ENCODE measurements at places on chromosomes 3 and 15. TPM values are rescaled to one million over a fixed set of nuclear protein-coding genes. Genes with fewer than 3 reads are reported as not detected.

Gene PCLAF
- total RNA-seq, result not detected

Gene TUSC7
- not detected for total RNA-seq

Gene STAC
- 0.19 TPM for total RNA-seq

Gene COL6A6
- 0.26 TPM for total RNA-seq

Gene CCR1
- total RNA-seq, result 1.7 TPM

Gene SCAANT1
- total RNA-seq, result not detected

Gene CACNA2D2
- total RNA-seq, result 0.56 TPM

GRCh38 chr15:88896333-88897033, 1.1 kb upstream of the HAPLN3 start:
- no peak for DNase-seq

DNA sequence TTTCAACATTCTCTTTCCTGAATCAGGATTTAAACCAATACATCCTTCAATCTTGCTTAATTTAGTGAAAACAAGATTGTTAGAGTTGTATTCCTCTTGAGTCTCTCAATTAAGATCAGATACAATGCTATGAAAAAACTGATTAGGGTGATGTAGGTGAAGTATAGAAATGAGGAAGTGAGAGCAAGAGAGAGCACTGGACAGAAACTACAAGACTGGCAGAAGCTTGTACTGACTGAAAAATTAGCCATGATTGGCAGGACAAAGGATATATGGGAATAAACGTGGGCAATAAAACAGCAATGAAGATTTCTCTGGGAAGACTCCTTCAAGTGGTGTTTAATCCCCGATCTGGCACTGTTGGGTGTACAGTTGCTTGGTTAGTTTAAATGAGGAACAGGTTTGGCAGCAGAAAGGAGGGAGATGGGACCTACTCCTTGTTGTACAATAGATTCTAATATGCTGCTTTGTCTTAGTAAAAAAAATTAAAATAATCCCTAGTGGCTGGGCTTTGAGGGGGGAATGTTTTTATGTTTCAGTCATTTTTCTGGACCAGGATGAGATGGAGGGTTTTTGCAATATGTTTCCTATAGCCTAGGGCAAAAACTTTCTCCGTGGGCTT, 252.7 kb downstream of the SLC9A9 start:
- no peak for DNase-seq

DNA sequence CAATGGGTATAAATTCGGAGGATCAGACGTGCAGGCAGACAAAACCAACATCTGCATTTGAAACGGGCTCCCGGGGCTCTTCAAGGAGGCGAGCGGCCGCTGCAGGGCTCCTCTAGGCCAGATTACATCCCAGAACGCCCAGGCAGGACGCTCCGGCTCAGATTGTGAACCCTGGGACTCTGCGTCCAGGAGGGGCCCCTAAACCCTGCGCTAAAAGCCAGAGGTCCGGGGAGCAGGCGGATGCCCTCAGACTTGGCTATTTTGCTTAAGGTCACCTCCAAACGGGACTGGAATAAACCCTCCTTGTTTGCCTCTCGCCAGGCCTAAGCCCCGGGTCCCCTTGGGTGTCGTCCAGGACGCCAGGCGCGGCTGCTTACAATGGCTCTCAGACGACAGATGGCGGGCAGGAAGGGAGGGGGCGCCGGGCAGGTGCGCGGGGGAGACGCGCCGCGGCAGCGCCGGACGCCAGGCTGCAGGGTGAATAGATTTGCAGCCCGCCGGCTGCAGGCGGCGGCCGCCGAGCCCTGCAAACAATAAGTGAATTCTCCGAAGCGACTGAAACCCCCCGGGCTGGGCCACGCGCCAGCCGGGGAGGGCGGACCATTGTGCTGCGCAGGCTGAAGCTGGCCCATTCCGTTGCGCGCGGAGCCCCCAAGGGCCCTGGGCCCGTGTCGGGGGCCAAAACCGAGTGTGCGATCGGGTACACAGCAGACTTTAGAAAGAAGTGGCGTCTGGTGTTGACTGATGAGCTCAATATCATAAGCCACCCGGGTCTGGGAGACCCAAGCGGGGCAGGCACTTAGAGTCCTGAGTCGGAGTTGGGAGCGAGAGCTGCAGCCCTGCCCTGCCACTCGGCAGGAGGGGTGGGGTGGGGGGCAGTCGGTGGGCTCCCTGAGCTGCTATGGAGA, 32.3 kb upstream of the AMOTL2 start:
- peak; percentile 49 for DNase-seq

GRCh38 chr3:17290894-17291293, 406.1 kb downstream of the PLCL2 start:
- peak; percentile 16 for DNase-seq

- no peak for DNase-seq
These were observed 4.3 kb upstream of the CCR8 start for GRCh38 chr3:39325236-39325635.

DNA sequence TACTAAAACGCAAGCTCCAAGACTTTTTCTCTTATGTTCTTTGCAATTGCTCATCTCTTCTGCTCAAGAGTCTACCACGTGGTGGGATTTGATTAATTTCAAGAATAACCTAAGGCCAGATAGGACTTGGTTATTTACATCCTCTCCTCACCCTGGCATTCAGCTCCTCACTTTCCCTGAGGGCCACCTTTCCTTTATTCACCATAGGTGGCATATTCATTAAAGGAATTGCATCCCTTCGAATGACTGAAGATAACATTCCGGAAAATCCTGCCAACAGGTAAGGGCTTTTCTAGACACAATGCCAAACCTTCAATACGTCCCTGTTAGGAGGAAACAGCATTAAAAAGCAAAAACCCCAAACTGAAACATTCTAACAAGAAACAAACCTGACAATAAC, 220.0 kb upstream of the KBTBD8 start:
- DNase-seq, result no peak

GRCh38 chr15:58632789-58633188, 116.7 kb downstream of the ADAM10 start:
- no peak for DNase-seq

DNA sequence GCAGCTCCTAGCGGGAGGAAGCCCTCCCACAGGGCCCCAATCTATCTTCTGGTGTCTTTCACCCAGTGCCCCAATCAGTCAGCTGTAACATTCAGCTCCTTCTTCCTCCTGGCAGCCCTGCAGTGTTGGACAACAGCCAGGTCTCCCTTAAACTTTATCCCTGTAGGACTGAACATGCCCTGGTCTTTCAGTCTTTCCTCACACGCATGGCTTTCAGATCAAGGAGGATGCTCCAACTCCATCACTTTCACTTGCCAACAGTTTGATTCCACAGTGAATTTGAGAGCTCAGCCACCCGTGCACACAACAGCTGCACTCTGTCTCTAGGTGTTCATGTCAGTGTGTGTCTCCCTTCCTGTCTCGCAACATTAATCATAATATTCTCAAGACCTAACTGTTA, 28.5 kb upstream of the LRRC34 start:
- no peak for DNase-seq

DNA sequence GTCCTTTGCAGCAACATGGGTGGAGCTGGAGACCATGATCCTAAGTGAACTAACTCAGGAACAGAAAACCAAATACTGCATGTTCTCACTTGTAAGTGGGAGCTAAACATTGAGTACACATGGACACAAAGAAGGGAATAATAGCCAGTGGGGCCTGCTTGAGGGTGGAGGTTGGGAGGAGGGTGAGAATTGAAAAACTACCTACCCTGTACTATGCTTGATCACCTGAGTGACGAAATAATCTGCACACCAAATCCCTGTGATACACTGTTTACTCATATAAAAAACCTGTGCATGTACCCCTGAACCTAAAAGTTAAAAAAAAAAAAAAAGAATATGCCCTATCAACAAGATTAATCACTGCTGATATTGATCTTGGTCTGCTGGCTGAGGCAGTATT, 58.7 kb upstream of the ADAMTSL3 start:
- no peak for DNase-seq

GRCh38 chr3:154223519-154223918, 100.8 kb downstream of the DHX36 start:
- no peak for DNase-seq

DNA sequence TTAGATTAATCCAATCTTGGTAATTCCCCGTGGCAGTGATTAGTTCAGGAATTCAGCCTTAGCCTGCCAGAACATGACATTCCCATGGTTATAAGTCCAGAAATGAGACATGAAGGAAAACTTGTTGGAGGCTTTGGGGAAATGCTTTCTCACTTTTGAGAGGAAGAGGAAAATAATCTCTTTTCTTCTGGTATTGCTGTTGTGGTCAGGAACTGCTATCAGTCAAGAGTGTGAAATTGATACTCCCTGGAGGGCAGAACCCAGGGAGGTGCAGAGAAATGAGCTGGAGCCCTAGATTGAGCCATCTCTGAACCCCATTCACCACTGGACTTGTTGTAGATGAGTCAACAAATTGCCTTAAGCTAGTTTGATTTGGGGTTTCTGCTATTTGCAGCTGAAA, 38.6 kb upstream of the APH1B start:
- DNase-seq, result no peak

DNA sequence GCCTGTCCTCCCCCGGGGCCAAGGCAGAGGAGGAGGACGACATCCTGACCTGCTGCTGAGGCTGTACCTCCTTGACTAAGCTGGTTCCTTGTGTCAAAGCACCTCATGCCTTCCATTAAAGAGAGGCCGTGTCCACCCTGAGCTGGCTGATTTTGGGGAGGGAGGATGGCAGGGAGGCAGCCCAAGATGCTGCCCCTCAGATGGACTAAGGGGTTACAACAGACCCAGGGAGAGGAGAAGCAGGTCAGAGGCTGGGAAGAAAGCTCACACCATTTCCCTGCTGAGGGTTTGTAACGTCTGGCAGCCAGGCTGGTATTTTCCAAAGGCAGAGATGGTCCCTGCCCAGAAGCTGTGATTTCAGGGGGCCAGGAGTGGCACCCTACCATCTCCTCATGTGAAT, 2.7 kb upstream of the ITIH3 start:
- DNase-seq, result no peak

DNA sequence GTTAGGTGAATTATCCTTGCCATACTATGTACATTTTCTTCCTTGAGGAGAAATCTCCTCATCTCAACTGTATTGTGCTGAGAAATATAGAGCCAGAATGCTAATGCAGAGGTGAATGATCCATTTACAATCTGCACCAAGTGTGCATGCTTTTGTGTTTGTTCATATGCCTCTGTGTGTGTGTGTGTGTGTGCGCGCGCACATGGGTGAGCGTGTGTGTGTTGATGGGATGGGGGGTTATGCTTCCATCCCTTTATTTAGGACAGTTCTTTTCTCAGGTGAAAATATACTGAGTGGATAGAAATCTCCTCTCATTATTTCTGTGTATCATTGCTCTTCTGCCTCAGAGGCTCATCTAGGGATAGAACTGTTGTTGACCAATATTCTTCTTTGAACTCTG, 626.1 kb downstream of the MCTP2 start:
- DNase-seq, result no peak

DNA sequence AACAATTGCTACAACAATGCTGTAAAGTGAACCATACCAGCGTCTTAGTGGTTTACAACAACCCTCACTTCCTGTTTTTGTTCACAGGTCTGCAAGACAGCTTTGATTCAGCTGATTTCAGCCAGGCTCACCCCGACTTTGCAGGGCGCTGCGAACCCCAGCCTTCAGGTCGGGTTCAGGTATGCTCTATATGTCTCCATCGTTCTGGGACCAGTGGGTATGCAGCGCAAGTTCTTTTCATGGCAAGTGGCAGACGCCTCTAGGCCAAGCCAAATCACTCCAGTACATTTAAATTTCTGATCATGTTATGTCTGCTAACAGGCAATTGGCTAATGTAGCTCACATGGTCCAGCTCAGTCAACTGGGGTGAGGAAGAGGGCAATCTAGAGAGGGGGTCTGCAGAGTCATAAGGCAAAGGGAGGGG, 52.4 kb upstream of the RGMA start:
- DNase-seq, result no peak
